Cortex of kidney (tissue), 1 donor: ENCODE measurements at places on chromosomes 2 and 18.

- no peak for DNase-seq
These were observed 77.0 kb downstream of the MBD2 start for GRCh38 chr18:54147439-54147838.

- no peak for DNase-seq
These were observed 238.8 kb downstream of the IKZF2 start for GRCh38 chr2:212912445-212913103.

GRCh38 chr2:101697124-101698013 lies at the start of gene MAP4K4:
Gene MAP4K4 (plus strand): TSS chr2:101697707. CDS start chr2:101698081, 374 bp downstream.
- DNase-seq: no peak

GRCh38 chr18:12744103-12744502 lies 41.3 kb downstream of the PSMG2 start:
- no peak for DNase-seq

DNA sequence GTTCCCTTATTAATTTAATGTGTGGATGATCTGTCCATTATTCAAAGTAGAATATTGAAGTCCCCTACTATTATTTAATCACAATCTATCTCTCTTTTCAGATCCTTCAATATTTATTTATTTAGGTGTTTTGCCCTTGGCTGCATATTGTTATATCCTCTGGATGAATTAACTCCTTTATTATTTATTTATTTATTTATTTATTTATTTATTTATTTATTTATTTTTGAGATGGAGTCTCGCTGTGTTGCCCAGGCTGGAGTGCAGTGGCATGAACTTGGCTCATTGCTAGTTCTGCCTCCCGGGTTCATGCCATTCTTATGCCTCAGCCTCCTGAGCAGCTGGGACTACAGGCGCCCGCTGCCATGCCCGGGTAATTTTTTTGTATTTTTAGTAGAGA lies 776.6 kb upstream of the NXPH2 start:
- DNase-seq: no peak

- DNase-seq: no peak
These were observed 599.3 kb upstream of the ZEB2 start for GRCh38 chr2:145119225-145119624.

DNA sequence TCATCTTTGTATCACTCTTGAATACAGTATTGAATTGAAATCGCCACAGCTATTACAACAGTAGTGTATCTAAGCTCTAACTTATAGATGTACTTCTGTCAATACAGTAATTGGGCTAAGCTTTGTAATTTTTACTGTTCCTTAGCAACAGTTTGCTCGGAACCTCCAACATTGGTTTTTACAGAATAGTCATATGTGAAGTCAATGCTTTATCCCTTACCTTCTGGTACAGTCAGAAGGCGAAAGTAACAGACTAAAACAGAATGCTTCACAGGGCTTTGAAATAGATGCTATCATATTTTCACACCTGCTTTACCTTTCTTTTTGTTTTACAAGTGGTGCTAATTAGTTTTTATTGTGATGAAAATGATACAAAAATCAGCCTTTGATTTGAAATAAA lies 46.9 kb upstream of the CYP20A1 start:
- no peak for DNase-seq

- no peak for DNase-seq
These were observed 15.2 kb upstream of the RAPH1 start for GRCh38 chr2:203550266-203550665.

DNA sequence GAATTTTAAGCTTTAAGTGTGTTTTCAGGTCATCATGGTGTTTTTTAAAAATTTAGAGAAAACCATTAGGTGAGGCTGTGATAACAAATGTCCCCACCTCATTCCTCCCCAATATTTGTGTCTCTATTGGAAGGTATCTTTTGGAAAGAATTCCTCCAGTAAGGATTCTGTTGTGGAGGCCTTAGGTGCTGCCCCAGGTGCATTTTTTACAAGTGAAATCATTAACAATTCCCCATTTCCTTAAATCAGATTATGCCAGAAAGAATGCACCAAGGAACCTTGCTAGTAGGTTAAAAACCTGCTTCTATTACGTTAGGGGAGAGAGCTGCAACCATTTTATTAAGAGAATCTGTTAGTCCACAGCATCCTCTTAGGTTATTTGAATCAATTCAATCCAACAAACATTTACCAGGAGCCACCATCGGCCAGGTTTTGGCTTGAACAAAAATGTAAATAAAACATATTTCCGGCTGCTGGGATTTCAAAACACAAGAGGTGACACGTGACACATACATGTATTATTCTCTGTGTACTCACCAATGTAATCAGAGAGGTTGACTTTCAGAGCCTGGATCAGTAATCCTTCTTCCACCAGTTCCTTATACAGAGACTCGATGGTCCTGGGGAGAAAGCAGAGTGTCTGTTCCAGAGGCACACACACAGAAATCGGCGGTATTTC lies 112.5 kb upstream of the ASB18 start:
- no peak for DNase-seq

GRCh38 chr2:20868377-20868776 lies 45.5 kb upstream of the LDAH start:
- no peak for DNase-seq

DNA sequence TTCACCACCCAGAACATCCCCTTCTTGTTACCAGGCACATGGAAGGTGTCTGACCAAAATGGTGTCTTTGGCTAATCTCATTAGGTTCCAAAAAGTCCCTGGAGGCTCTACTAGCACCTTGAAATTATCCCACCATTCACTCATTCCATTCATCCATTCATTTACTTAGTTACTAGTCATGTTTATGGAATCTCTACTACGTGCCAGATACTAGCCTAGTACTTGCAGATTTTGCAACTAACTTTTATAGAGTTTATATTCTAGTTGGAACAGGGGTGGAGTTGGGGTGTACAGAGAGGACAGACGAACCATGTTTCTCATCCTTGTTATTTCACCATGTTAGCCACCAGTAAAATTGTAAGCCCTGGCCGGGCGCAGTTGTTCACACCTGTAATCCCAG lies 4.0 kb upstream of the NOP58 start:
- DNase-seq: no peak

GRCh38 chr2:20745924-20746555 lies 76.9 kb downstream of the LDAH start:
- DNase-seq: no peak

- DNase-seq: no peak
These were observed 10.2 kb downstream of the NMUR1 start for GRCh38 chr2:231519975-231520555.

- DNase-seq: no peak
These were observed 173.4 kb upstream of the BOD1L2 start for GRCh38 chr18:56973487-56973886.

- no peak for DNase-seq
These were observed 652 bp downstream of the GCA start for GRCh38 chr2:162344617-162344950.

GRCh38 chr2:48213646-48214045 lies 307.3 kb upstream of the FBXO11 start:
- DNase-seq: no peak

DNA sequence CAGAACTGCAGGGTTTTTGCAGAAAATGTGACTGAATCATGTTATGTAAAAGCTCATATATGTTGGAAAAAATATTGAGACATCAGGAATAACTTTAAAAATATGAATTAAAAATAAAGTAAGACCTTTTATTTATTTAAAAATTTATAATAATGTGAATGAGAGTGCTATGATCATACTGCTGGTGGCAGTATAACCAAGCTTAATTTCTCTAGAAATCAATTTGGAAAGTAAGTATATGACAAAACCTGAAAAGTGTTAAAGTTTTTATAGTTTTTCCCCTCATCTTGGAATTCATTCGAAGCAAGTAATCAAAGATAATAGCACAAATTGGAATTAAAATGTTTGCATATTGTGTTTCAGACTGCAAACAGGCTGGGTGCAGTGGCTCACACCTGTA lies 7.5 kb downstream of the SLC39A10 start:
- DNase-seq: no peak

- DNase-seq: no peak
These were observed 1272.8 kb downstream of the SUCLG1 start for GRCh38 chr2:83186105-83186760.

DNA sequence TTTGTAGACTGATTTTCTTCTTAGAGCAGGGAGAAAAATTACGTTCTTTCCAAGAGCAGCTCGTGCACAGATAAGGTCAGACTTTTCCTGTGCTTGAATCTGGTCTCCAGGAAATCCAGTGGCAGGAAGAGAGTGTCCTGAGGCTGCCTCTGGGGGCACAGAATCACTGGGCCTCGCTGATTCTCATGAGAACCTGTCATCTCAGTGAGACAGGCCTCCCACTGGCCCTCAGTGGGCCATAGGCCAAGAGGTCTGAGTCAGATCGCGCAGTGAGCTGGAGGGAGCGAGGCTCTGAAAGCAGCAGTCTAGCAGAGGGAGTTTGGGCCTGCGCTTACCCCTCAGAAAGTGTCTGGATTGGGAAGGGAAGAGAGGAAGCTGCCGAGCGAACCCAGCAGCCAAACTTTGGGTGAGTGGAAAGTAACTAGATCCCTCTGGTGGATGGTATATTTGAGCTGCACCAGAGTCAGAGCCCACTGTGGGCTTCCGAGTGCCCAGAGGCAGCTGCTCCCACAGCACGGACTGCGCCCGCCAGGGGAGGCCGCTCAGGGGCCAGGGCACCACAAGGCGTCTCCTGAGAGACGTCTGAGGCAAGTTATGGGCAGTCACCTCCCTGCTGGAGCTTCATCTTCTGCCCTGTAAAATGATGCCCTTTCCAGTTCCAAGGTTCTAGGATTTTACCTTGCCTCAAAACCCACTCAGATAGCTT lies 8.2 kb downstream of the GDF7 start:
- no peak for DNase-seq

GRCh38 chr18:21163647-21164547 lies 52.3 kb upstream of the ROCK1 start:
- DNase-seq: no peak

- DNase-seq: no peak
These were observed 1552.9 kb upstream of the SLC39A10 start for GRCh38 chr2:194103941-194104659.

- no peak for DNase-seq
These were observed 237 bp downstream of the SLC39A6 start for GRCh38 chr18:36128907-36129299.

DNA sequence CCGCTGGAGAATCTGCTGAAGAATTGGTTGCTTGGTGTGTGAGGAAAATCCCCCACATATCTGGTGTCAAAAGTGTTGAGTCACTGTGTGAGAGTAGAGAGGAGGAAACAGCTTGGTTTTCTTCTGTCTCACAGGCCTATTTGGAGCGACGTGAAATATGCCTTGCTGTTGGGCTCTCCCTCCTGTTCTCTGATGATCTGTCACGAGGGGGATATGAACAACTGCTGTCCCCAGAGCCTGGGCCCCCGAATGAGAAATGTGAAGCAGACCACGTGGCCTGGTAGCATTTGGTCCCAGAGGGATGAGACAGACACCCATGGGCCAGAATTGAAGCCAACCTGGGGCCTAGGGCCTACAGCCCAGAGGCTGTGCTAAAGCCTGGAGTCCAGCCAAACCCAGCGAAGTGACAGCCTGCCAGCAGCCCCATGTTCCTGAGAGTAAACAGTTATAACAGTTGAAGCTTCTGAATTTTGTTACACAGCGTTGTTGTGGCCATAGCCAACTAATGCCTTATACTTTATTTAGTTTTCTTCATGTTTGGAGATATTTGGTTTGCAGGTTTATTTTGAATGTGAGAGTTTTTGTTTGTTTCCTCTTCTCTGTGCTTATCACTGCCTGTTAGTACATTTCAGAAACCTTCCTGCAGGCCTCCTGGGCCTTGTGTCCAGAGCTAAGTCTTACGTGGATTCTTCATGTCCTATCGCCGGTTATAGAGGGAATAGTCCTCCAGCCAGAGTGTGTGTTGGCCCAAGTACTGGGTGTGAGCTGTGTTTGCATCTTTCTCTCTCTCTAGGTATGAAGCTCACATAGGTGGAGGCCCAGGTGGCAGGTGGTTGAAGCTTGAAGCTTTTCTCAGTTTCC lies 18.7 kb upstream of the COLEC12 start:
- DNase-seq: no peak

DNA sequence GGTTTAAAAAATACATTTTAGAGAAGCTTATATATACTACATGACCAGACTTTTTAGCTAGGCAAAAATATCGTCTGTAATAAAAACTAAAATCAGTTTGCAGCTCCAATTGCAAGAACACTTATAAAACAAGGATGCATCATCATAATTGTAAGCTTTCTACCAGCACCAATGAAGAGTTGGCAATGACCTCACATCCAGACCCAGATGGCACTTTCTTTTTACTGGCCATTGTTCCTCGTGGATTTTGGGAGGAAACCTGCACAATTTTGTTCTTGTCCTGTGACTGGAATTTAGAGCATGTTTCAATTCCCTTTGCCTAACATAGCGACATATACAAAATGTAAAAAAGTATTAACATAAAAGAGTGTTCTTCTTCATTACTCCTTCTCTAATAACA lies 174.3 kb downstream of the ZNF521 start:
- DNase-seq: no peak

GRCh38 chr18:77003316-77003715 lies 129.3 kb downstream of the MBP start:
- DNase-seq: no peak

GRCh38 chr2:181770150-181770549 lies 89.8 kb upstream of the NEUROD1 start:
- no peak for DNase-seq

- no peak for DNase-seq
These were observed 154.0 kb downstream of the GPD2 start for GRCh38 chr2:156590085-156590739.

- DNase-seq: no peak
These were observed 3.5 kb downstream of the NBEAL1 start for GRCh38 chr2:203018181-203018580.

DNA sequence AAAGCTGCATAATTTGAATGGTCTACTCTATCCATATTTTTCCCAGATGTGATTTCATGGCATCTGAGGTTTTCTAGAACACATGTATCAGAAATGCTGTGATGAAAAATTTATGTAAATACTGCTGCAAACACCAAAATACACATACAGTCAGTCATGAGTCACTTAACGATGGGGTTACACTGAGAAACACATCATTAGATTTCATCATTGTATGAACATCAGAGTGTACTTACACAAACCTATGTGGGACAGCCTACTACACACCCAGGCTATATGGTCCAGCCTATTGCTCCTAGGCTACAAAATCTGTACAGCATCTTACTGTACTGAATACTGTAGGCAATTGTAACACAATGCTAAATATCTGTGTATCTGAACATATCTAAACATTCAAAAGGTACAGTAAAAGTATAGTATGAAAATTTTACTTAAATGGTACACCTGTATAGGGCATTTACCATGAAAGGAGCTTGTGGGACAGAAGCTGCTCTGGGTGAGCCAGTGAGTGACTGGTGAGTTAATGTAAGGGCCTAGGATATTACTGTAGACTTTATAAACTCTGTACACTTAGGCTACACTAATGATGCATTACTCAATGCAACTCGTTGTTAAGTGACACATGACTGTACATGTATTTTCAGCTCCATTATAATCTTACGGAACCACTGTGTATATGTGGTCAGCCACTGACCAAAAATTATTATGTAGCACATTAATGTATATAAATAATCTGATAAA lies 33.5 kb downstream of the PNO1 start:
- DNase-seq: no peak

GRCh38 chr2:395886-396285 lies 108.0 kb upstream of the ALKAL2 start:
- DNase-seq: no peak
